Brain pericyte (primary cell): ENCODE measurements at places on chromosomes 1 and 21.
A peak's percentile ranks its signal among the peaks of the same experiment; 100 is the strongest.

DNA sequence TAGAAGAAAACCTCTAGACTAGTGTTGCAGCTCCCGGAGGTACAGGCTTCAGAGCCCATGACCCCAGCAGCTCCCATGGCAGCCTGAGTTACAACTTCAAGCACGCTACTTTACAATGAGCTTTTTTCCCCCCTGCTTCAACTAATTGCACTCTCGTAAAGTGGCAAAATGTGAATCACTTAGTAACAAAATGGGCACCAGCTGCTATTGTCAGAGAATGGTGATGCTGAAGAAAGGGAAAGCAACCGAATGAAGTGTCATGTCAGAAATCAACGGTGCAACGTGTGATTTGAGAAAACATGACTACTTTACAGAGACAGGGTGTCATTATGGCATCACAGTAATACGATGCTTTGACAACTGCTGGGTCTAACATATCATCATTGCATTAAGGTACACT, 40.5 kb downstream of the ESRRG start:
- no peak for DNase-seq

DNA sequence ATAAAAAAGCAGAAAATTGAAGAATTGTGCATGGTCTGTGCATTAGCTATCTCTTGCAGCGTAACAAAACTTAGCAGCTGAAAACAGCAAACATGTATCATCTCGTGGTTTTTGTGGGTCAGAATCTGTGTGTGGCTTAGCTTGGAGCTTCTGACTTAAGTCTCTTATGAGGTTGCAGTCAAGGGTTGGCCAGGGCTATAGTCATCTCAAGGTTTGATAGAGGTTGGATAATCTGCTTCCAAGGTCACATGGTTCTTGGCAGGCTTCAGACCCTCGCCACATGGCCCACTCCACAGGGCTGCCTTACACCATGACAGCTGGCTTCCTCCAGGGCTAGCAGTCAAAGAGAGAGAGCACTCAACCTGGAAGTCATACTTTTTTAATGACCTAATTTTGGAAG, 35.9 kb downstream of the CNST start:
- DNase-seq, result no peak

DNA sequence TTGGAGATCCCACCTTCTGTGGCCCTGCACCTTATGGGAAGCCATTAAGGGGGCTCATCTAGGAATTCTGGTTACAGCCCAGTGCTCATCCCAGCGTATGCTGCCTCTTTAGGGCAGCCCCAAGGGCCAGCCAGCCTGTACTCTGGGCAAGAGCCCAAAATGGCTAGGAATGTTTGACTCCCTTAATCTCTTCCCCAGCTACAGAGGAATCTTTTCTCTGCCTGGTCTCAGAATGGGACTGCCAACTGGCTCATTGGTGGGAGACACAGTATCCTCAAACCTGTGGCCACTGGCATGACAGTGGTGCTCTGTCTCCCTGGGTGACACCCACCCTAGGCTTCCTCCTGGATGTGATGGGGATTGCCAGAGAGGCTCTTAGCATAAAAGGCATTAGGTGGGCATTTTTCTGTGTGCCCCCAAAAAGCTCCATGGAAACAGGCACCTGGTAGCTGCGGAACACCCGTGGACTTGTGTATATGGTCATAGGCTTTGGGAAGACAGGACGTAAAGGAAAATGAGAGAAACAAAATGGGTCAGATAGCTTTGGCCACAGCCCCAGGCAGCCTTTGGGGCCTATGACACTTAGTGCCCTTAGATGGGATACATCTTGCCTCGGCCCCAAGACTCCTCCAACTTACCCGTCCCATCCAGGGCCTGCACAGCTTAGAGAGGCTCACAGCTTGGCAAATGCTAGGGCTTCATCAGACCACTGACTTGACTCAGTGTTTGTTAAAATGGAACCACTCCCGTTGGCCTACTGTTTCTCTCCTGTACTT, 6.9 kb downstream of the TMEM81 start:
- DNase-seq, result no peak

GRCh38 chr1:211885747-211886522, 55.4 kb upstream of the LPGAT1 start:
- no peak for DNase-seq

DNA sequence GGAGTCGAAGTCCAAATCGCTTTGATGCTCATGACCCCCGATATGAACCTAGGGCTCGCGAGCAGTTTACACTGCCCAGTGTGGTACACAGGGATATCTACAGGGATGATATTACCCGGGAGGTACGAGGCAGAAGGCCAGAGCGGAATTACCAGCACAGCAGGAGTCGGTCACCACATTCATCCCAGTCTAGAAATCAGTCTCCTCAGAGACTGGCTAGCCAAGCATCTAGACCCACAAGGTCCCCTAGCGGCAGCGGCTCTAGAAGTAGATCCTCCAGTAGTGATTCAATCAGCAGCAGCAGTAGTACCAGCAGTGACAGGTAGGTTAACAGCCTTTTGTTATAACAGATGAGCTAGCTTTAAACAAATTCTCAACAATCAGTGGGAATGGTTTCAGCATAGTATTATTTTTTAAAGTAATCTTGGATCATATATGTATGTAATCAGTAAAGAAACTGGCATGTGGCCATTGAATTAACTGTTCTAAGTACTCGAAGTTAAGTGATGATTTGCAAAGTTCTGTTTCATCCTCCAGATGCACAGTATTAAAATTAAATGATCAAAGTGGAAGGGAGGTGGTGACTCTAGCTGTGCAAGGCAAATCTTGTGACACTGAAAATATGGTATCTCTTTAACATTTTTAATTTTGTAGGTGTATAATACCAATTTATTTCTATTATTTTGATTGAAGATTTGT, 29.0 kb downstream of the SPEN start:
- no peak for DNase-seq

- DNase-seq, result no peak
These were observed 1.1 kb downstream of the SGIP1 start for GRCh38 chr1:66535061-66535460.

DNA sequence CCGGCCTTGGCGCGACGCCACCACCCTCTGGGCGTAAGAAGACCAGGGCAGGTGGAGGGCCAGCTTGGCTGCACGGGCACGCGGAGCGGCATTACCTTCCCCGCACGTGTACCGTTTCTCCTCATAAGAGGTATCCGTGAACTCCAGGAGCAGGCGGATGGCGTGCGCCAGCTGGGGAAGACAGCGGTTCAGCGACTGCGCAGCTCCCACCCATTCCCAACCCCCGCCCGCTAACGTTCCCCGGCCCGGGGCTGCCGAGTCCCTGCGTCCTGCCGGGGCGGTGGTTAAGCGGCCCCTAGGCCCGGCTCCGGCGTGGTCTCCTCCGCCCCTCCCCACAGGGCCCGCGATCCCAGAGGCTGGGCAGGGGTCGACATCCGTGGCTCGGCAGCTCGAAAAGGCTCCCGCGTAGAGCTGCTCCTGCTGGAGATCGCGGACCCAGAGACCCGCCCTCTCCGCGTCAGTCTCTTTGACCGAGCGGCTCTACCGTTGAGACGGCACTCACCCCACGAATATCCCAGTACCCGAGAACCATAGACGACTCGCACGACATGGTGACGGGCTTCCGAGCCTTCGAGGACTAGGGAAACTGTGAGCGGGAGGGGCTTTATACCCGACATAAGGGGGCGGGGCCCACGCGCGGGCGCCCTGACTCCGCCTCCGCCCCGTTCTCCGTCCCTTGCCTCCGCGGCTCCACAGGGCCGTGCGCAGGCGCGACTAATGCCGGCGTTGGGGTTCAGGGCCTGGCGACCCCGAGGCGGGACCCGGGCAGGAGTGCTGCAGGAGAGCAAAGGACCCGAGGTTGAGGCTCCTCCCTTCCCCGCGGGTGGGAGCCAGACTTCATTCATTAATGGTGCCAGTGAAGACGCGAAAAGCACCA, 862 bp downstream of the GSTM3 start:
- no peak for DNase-seq

- no peak for DNase-seq
These were observed 84.3 kb downstream of the PIK3CD start for GRCh38 chr1:9735800-9736199.

DNA sequence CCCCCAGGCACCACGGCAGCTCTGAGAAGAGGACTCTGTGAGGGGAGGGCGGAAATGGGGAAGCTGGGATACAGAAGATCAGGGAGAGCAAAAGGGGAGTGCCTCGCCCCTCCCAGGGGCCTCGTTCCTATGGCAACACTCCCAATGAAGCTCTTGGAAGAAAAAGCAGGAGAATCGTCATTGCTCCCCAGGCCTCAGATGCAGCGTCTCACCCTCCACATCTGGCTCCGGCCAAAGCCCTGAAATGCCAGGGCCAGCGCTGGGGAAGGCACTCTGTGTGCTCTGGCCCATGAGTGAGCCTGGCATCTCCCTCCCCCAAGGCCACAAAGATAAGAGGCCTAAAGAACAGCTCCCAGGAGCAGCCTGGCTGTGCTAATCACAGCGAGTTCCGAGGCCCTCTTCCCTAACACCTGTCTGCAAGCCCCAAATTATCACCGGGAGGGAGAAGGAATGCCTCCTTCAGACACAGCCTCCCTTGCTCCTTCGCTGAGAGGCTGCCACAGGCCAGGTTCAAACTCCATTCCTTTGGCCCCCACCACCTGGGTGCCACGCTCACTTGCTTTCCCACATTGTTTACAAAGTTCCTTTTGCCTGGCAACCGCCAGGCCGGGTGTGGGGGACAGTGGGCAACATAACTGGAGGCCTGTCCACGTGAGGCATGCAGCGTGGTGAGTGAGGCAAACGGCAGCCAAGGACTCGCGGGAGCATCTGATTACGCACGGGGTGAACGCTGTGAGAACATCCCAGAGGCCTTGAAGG, 27.8 kb downstream of the ECE1 start:
- peak; percentile 87 for DNase-seq

GRCh38 chr1:3251099-3251806, 182.2 kb downstream of the PRDM16 start:
- no peak for DNase-seq

DNA sequence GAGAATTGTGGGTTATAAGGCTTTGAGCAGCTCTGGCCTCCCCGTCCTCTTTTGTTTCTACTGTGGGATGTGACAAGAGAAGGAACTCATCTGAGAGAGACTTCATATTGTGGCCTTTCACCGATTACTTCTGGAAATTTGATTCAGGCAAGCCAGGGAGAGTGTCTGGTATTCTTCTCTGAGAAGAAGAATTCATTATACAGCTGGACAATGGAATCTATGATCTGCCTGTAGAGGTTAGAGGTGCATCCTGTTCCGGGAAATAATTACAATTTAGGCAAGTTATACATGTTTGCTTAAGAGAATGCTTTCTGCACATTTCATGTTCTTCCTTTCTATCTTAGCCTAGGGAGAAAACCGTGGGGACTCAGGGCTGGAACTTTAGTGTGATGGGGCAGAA, 12.8 kb upstream of the RNU1-2 start:
- no peak for DNase-seq

GRCh38 chr21:33870768-33871167, 44.8 kb downstream of the ATP5PO start:
- no peak for DNase-seq

- DNase-seq, result no peak
These were observed 68.5 kb downstream of the GPR88 start for GRCh38 chr1:100606438-100606837.

- no peak for DNase-seq
These were observed 50.9 kb upstream of the AJAP1 start for GRCh38 chr1:4603295-4604110.

- DNase-seq, result no peak
These were observed 549.9 kb downstream of the PLPP3 start for GRCh38 chr1:56029319-56030003.

DNA sequence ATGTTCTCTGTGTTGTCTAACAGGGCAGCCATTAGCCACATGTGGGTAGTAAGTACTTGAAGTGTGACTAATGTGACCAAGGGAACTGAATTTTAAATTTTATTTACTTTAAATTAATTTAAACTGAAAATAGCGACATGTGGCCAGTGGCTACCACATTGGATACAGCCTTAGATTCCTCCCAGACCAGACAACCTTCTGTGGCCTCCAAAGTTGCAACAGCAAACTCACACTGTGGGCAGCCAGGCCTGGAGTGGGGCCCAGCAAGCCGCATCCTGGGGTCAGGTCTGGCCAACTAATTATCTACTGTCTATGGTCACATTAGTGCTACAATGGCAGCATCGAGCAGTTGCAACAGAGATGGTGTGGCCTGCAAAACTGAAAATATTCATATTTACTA, 11.7 kb downstream of the EIF2D start:
- no peak for DNase-seq

GRCh38 chr1:109024646-109025045, 17.3 kb downstream of the WDR47 start:
- DNase-seq, result no peak

GRCh38 chr1:108610073-108610472, 50.2 kb downstream of the EEIG2 start:
- no peak for DNase-seq

DNA sequence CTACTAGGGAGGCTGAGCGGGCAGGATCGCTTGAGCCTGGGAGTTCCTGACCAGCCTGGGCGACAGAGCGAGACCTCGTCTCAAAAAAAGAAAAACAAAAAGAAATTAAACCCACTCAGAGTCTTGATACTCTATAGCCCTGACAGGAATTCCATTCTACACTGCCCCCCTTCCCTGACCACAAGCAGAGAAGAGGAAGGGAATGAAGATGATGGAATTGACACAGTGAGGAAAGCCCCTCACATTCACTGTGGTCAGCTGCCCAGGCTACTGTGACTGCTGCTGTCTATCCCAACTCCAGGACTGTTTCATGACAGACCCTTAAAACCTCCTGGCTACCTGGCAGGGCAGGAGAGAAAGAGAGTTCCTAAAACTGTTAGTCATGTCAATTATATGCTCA, 12.1 kb downstream of the LIN9 start:
- DNase-seq, result no peak

GRCh38 chr1:81590171-81590570, 210.6 kb upstream of the ADGRL2 start:
- no peak for DNase-seq

GRCh38 chr1:19655718-19656080, 9.0 kb upstream of the HTR6 start:
- DNase-seq, result no peak

DNA sequence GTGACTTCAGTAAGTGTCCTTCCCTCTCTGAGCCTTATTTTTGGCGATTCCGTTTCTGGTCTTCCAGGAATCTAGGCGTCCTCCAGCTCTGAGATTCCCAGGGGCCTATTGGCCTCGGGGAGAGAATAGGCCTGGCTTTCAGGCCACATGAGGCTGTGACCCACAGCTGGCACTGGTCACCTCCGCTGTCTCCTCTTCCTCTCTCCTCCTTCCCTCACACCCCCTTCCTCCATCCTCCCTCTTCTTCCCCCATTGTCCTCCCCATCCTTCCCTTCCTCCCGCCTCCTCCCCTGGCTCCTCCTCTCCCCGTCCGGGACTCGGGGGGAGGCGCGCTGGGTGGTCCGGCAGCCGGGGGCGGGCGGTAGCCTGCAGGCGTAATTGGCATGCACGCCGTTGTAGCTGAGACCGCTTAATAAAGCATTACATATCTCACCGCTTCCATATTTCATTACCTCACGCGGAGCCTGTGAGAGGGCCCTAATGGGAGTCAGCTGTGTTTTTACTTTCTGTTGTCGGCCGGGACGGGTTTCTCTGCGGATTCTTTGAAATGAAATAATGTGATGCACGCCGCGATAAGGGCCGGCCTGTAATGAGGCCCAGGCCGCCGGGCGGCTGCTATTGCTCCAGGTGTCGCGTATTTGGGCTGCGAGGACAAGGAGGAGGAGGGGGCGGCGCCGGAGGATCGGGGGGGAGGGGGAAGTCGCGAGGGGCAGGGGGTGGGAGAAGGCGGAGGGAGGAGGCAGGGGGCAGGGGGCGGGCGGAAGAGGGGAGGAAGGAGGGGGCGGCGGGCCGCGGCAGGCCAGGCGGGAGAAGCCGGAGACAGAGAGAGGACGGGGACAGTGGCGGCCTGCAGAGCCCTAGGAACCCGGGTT, 95.3 kb downstream of the FOXD2 start:
- peak; percentile 56 for DNase-seq

GRCh38 chr21:45074818-45075595, 627 bp downstream of the ADARB1 start:
- no peak for DNase-seq

- no peak for DNase-seq
These were observed 83.9 kb upstream of the ZNF648 start for GRCh38 chr1:182145441-182145840.
